ENCODE measurements at places on chromosomes 7 and 10.

DNA sequence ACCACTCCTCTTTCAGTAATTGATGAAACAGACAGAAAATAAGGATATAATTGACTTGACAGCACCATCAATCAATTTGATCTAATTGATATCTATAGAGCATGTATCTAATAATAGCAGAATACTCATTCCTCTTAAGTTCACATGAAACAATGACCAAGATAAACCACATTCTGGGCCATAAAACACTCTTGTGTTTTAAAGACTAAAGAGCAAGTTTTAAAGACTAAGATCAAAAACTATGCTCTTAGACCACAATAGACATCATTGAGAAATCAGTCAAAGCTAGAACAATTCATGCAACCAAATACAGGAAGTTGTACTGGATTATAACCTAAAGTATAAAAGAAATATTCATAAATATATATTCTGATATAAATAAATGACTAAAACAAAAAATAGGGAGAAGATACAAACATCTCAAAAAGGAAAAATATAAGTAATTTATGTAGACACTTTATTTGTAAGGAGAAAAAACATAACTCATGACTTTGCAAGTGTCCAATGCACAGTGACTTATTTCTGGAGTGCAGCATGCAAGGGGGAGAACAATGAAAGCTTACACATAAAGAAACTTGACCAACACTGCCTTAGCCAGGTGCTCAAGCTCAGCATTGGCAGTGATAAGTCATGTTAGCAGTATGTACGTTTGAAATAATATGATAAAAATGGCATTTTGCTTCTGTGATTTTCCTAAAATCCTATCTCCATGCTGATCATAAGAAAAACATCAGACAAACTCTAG lies 312.7 kb upstream of the IGFBP3 start:
- no peak for DNase-seq

DNA sequence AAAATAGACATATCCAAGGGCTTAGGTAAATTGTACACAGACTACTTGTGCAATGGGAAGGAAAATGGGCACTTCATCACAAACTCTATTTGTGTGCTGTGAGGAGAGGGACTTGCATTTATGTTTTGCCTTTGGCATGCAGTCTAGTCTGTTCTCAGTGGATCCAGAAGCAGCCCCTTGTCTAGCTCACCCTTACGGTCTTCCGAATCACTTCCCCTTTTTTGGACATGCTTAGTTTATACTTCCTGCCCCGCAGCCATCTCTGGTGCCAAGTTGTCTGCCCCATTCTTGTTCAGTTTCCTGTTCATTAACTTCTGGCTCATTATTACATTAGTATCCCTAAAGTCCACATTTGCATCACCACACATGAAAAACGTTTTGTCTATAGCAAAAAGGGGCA lies 161.6 kb downstream of the NRCAM start:
- no peak for DNase-seq

- DNase-seq = no peak
Observed at GRCh38 chr7:156576216-156577058, 64.1 kb upstream of the RNF32 start.

DNA sequence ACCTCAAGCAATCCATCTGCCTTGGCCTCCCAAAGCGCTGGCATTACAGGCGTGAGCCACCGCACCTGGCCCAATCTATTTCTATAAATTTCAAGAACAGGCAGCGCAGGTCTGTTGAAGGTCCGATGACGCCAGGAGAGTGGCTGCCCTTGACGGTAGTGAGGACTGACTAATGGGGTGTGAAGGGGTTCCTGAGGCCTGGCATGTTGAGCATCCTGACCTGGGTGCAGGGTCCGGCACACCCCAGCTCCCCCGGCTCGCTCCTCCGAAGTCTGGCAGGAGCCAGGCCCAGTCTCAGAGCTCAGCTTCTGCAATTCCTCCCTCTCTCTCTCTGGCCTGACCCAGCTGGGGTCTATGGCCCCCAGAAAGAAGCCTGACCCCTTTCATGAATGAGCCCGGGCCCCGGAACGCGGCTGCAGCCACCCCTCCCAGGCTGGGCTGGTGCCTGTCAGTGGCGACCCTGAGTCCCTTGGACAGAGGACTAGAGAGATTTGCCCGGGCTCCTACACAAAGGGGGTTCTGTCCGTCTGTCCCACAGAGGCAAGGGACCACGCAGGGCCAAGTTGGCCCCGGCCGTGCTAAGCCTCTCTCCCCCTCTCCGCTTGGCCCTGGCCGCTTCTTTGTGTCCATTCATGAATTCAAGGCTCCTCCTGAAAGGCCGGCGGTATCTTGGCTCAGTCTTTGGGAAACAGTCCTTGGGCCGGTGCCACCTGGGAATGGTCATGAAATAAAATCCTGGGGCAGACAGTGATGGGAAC lies 18.8 kb downstream of the MMD2 start:
- no peak for DNase-seq

- no peak for DNase-seq
Observed at GRCh38 chr7:121676168-121676567, 196.8 kb upstream of the PTPRZ1 start.

DNA sequence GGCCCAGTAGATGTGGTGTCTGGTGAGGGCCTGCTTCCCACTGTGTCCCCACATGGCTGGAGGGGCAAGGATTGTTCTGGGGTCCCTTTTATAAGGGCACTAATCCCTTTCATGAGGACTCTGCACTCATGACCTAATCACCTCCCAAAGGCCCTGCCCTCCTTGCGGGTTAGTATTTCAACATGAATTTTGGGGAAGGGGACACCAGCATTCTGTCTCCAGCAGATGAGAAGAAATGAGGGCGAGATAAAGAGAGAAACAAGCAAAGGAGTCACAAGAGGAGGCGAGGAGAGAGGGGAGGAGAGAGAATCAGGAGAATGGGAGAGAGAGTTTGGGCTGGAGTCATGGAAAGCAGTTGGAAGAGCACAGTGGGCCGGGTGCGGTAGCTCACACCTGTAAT lies 83.7 kb downstream of the C10orf105 start:
- DNase-seq = no peak

DNA sequence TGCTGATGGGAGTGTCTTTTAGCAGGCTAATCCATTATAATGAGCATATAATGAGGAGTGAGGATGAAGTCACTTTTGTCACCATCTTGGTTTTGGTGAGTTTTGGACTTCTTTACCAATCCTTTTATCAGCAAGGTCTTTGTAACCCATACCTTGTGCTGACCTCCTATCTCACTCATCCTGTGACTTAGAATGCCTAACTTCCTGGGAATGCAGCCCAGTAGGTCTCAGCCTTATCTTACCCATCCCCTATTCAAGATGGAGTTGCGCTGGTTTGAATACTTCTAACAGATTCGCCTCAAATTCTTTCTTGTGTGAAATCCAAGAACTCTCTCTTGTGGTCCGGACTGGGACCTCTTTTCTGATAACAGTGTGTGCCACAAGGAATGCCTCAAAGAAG lies 253.1 kb upstream of the CACNA2D1 start:
- no peak for DNase-seq

DNA sequence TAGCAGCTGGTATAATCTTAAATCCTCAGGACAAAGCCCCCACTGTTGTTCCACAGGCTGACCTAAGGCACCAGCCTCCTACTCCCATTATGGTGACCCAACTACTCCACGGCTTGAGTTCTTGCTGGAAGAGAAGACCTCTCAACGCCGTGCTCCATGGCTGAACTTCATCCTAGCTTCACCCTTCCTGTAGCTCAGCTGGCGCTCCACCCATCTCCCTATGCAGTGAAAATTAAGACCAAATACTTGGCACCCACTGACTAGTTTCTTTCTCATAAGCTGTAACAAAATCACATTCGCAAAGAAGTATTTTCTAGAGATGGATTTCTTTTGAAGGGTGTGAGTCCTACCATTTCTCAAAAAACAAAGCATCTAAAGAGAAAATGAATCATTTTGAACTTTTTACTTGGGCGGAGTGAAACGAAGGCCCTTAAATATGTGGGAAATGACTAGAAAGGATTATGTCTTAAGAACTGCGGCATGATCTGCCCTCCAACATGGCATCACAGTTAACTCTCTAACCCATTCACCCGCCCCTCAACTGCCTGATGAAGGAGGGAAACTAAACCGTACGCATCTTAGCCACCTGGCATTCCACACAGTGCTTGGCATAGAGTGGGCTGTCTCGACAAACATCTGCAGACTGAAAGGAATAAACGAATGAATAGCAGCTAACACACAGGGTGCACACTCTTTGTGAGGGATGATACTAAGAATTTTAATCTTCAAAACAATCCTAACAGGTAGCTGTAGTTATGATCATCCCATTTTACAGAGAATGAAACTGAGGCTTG lies 32.7 kb downstream of the GFRA1 start:
- DNase-seq = no peak

GRCh38 chr10:97331153-97331703 lies 3.3 kb downstream of the FRAT2 start:
- peak; percentile 25 for DNase-seq

GRCh38 chr10:76357726-76358415 lies 926.4 kb downstream of the LRMDA start:
- DNase-seq = peak; percentile 11

DNA sequence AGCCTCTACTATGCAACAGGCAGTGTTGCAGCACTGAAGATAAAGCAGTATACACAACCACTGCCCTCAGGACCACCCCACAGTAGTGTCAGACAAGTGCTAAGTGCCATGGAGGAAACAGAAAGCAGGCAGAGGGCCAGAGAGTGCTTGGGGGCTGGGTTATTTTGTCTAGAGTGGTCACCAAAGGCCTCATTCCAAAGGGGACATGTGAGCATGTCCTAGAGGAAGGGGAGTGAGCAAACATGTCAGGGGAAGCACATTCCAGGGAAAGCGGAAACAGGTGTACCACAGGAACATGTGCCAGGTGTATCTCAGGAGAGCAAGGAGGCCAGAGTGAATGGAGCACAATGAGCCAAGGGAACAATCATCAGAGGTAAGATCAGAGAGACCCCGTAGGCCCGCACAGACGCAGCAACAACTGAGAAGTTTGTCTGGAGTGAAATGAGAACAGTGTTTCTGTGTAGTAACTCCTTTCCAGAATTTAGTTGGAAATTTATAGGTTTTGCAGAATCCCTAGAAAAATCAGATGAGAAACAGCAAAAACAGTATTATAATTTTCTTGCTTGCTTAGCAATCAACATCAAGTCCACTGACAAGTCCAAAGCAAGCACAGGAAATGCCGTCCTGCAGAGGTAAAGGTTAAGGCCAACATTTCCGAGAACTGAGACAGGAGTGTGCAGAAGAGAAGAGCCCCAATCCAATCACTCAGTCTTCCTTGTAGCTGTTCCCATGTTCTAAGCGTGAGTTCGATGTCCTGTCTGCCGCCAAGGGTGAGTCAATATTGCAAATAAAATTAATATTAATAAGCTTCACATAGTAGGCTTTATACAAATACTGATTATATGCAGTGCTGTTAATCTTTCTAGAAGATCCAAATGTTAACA lies 67.3 kb downstream of the SGMS1 start:
- DNase-seq = no peak

Data from ELF-1 (cell line).